ENCODE measurements at places on chromosomes 7 and 10. TPM values are rescaled to one million over a fixed set of nuclear protein-coding genes. Genes with fewer than 3 reads are reported as not detected.

Gene ASZ1
- total RNA-seq: not detected

Gene MYH16
- total RNA-seq: not detected

Gene ICA1
- total RNA-seq: 0.34 TPM

Gene CALHM3
- not detected for total RNA-seq

Gene PAX2
- not detected for total RNA-seq

Gene GALNT11
- total RNA-seq: 22.4 TPM

Gene CHCHD1
- total RNA-seq: 28.9 TPM

Gene NKX2-3
- total RNA-seq: not detected

- DNase-seq: no peak
Observed at GRCh38 chr7:22319424-22320403, 37.2 kb downstream of the RAPGEF5 start.

DNA sequence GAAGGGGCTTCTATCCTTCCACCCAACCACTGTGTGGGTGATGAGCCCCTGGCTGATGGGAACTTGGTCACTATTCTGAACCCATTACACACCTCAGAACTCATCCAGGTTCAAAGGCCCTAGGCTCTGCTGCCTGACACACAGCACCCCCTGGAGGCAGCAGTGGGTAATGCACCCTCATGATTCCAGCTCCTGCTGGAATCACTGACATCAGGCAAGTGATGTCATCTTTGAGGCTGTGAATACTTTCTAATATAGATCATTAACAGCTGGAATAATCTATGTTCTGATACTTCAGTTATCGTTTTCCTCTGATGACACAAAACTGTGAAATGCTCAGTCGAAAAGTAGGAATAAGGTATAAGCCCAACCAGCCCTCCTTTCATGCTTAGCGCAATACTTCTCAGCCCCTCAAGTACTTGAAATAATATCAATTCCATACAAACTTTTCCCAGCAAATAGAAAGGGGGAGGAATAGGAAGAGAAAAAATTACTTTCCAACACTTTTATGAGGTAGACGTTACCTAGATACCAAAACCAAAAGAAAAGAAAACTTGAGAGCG is 7.5 kb upstream of the RBP3 start:
- H3K27ac ChIP-seq: no peak overlapping the region
- no peak overlapping the region for H3K4me3 ChIP-seq
- no peaks in the 10 kb centered on the region for H3K36me3 ChIP-seq
- peaks cover 1% of the 10 kb centered on the region for H3K27me3 ChIP-seq

DNA sequence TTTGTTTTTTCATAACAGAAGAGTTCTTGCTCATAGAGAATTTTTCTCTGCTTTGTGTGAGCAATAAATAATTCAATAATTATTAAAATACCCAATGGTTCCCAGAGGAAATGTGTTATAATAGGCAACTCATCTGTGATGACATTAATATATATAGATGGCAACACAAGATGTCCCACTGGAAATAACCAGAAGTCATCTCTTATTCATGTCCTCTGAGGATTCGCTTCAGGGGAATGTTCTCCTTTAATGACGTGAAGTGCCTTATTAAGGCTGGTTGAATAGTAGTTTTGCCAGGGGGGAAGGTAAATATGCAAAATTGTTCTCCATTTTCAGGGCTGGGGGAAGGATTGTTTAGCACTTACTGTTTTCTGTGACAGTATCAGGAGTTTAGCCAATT is 3.1 kb downstream of the SLC39A12 start:
- no peak overlapping the region for H3K27ac ChIP-seq
- DNase-seq: no peak
- no peaks in the 10 kb centered on the region for H3K36me3 ChIP-seq
- H3K4me3 ChIP-seq: no peak overlapping the region

GRCh38 chr7:84042110-84042539 is 152.5 kb downstream of the SEMA3A start:
- DNase-seq: no peak
- H3K27ac ChIP-seq: no peak overlapping the region

GRCh38 chr10:97511711-97512440 is 13.2 kb downstream of the UBTD1 start:
- H3K36me3 ChIP-seq: no peaks in the 10 kb centered on the region
- H3K4me3 ChIP-seq: no peak overlapping the region
- DNase-seq: no peak
- H3K4me1 ChIP-seq: no peaks in the 10 kb centered on the region

DNA sequence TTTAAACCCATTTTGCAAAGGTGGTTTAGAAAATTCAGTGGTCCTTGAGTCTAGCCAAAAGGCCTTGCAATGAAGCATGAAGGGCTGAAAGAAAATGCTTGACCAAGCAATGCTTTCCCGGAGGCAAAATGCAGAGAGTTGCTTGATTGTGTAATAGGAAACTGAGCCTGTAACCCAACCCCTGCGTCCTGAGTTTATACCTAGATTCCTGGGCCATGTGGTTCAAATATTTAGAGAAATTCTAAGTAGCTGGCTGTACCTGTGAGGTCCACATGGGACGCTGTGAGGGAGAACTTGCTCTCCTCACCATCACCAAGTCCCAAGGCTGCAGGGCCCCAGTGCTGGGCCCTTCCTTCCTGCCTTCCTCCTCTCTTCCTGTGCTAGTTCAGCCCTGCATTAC is 45.7 kb downstream of the CXCL12 start:
- no peaks in the 10 kb centered on the region for H3K4me1 ChIP-seq
- peaks cover 4% of the 10 kb centered on the region for H3K27me3 ChIP-seq
- H3K4me3 ChIP-seq: no peak overlapping the region
- DNase-seq: no peak
- no peaks in the 10 kb centered on the region for H3K36me3 ChIP-seq

DNA sequence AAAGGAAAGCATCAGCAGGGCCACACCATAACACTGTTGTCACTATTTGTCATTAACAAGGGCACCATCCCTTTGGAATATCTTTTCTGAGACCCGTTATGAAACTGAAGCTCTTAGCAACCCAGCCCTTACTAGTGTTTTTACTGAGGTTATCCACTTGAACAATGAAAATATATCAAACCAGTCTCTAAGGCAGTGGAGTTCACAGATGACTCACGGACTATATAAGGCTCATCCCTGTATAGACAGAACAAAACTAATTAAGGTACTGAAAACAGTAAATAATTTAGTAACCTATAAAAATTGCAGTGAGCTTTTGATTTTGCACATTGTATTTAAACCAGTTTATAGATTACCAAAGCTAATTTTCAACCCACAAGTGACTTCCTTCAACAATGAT is 196.0 kb downstream of the ELAPOR2 start:
- peaks cover 3% of the 10 kb centered on the region for H3K27me3 ChIP-seq
- DNase-seq: no peak
- no peak overlapping the region for H3K4me3 ChIP-seq
- no peaks in the 10 kb centered on the region for H3K4me1 ChIP-seq
- H3K36me3 ChIP-seq: no peaks in the 10 kb centered on the region

DNA sequence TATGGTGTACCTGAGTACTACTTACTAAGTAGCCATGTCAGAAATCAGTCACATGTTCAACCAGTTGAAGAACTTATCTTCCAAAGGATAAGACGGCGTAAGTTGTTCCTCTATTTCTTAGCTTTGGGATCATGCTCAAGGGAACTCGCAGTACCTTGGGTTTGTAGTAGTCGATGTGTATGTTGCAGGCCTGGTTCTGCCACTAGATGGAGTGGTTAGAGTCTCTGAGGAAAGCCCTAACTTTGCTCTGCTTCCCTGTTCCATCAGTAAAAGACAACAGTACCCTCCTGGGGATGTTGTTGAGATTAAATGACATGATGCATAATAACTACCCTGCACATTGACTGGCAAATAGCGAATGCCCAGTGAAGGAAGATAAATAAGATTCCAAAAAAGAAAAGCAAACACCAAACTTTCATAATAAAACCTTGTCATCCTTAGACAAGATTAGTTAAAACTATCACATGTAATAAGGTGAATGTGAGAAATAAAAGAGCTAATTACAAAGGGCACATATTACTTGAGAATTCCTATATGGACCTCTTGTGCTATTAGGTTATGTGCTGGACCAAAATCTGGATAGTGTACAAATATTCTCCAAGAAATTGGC is 165.9 kb downstream of the ABCA13 start:
- H3K36me3 ChIP-seq: no peaks in the 10 kb centered on the region
- no peaks in the 10 kb centered on the region for H3K4me1 ChIP-seq
- no peak overlapping the region for H3K27ac ChIP-seq
- no peaks in the 10 kb centered on the region for H3K27me3 ChIP-seq
- DNase-seq: no peak

- peaks cover 2% of the 10 kb centered on the region for H3K36me3 ChIP-seq
- peaks cover 24% of the 10 kb centered on the region for H3K4me1 ChIP-seq
- DNase-seq: no peak
- no peak overlapping the region for H3K4me3 ChIP-seq
- H3K27ac ChIP-seq: no peak overlapping the region
Observed at GRCh38 chr10:49173201-49173772, 14.9 kb downstream of the TMEM273 start.

GRCh38 chr10:43689618-43689954 is 40.9 kb upstream of the ZNF32 start:
- no peaks in the 10 kb centered on the region for H3K36me3 ChIP-seq
- H3K4me3 ChIP-seq: peak overlapping the region; percentile 75
- H3K27ac ChIP-seq: peak overlapping the region; percentile 50
- DNase-seq: peak; percentile 35
- H3K27me3 ChIP-seq: peaks cover 20% of the 10 kb centered on the region

DNA sequence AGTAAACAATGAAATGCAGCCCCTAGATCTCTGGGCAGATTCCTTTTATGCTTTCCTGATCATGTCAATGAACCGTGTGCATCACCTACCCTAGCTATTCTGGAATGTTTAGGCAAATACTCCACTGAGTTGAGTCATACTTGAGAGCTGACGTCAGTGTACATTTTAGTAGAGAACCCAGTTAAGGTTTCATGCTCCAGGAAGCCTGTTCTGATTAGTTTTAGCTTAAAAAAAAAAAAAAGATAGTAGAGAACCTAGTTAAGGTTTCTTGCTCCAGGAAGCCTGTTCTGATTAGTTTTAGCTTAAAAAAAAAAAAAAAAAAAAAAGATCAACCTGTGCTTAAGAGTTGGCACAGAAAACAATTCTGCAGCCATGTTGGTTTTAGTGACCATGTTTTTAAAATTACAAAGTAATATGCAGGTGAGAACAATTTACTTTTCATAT is 3.7 kb upstream of the MCU start:
- no peaks in the 10 kb centered on the region for H3K36me3 ChIP-seq
- DNase-seq: no peak
- peaks cover 14% of the 10 kb centered on the region for H3K4me1 ChIP-seq

- DNase-seq: no peak
- H3K4me3 ChIP-seq: no peak overlapping the region
- no peaks in the 10 kb centered on the region for H3K36me3 ChIP-seq
- H3K4me1 ChIP-seq: no peaks in the 10 kb centered on the region
Observed at GRCh38 chr10:36676321-36676720, 449.1 kb upstream of the ANKRD30A start.

- peaks cover 8% of the 10 kb centered on the region for H3K36me3 ChIP-seq
- peaks cover 33% of the 10 kb centered on the region for H3K4me1 ChIP-seq
- H3K27me3 ChIP-seq: no peaks in the 10 kb centered on the region
Observed at GRCh38 chr7:105388356-105389087, at the start of gene SRPK2. Gene SRPK2 (minus strand): TSS chr7:105388921.

GRCh38 chr10:29618341-29619171 is 16.2 kb downstream of the SVIL start:
- no peaks in the 10 kb centered on the region for H3K4me1 ChIP-seq
- no peak overlapping the region for H3K27ac ChIP-seq
- DNase-seq: no peak
- H3K27me3 ChIP-seq: no peaks in the 10 kb centered on the region

- peak; percentile 69 for DNase-seq
- H3K4me1 ChIP-seq: peaks cover 97% of the 10 kb centered on the region
- peak overlapping the region; percentile 98 for H3K27ac ChIP-seq
- H3K4me3 ChIP-seq: peak overlapping the region; percentile 46
Observed at GRCh38 chr7:158814637-158815036, 14.7 kb downstream of the ESYT2 start.

DNA sequence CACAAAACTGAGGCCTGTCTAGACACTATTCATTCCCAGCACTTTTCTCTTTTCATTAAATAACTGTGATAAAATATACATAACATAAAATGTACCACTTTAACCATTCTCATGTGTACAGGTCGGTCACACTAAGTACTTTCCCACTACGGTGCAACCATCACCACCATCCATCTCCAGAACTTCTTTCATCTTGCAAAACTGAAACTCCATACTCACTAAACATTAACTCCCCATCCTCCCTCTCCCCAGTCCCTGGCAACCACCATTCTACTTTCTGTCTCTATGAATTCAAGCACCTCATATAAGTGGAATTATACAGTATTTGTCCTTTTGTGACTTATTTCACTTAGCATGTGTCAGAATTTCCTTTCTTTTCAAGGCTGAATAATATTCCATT is 53.0 kb downstream of the ARHGAP12 start:
- peak; percentile 12 for DNase-seq
- H3K27me3 ChIP-seq: no peaks in the 10 kb centered on the region
- H3K4me1 ChIP-seq: peaks cover 25% of the 10 kb centered on the region
- H3K4me3 ChIP-seq: no peak overlapping the region

DNA sequence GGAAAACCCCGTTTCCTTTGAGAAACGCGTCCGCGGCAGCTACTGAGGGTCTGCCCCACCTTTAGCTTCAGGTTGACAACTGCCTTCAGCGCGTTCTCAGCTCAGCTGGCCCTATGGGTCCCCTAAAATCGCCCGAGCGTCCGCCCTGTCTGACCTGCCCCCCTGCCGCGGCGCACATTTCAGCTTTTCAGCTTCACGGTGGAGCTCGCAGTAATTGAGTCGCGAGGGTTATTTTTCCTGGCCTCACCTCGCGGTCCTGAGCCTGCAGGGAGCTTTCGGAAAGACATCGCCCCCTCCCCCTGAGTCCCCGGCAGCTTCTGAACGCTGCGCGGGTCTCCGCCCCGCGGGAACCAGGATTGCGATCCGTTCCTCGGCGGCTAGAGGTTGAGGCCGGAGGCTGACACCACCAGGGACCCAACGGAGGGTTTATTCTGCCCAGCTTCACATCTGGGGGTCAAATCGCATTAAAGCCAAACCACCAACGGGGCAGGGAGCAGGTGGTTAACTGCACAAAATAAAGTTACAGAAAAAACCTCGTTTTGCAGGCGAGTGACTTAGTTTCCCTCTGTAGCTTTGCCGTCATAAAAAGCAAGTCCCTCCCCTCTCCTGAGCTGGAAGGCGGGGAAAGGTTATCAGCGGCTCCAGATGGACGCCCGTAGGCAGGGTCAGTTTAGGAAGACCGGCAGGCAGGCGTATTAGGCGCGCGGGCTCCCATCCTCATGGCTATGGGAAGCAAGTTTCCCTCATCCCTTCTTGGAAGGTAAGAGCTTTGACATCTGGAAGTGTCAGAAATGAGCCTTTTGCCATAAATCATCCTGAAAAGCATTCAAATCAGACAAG is 11.0 kb downstream of the TWIST1 start:
- no peaks in the 10 kb centered on the region for H3K36me3 ChIP-seq
- no peaks in the 10 kb centered on the region for H3K4me1 ChIP-seq
- H3K27me3 ChIP-seq: peaks cover 71% of the 10 kb centered on the region
- no peak for DNase-seq

- H3K4me1 ChIP-seq: peaks cover 38% of the 10 kb centered on the region
- no peak overlapping the region for H3K4me3 ChIP-seq
- H3K36me3 ChIP-seq: peaks cover 3% of the 10 kb centered on the region
Observed at GRCh38 chr10:12358863-12359564, 9.7 kb downstream of the CAMK1D start.

All from activated CD8-positive, alpha-beta T cell treated with anti-CD3 and anti-CD28 coated beads for 36 hours (primary cell).